ENCODE measurements at places on chromosomes 5 and 9.

GRCh38 chr5:90131383-90132133 is 278.0 kb downstream of the CETN3 start:
- no peak for DNase-seq

- DNase-seq, result no peak
These were observed 685 bp downstream of the SLC24A2 start for GRCh38 chr9:19788152-19788551.

- DNase-seq, result no peak
These were observed 3.6 kb downstream of the NR3C1 start for GRCh38 chr5:143399616-143400540.

DNA sequence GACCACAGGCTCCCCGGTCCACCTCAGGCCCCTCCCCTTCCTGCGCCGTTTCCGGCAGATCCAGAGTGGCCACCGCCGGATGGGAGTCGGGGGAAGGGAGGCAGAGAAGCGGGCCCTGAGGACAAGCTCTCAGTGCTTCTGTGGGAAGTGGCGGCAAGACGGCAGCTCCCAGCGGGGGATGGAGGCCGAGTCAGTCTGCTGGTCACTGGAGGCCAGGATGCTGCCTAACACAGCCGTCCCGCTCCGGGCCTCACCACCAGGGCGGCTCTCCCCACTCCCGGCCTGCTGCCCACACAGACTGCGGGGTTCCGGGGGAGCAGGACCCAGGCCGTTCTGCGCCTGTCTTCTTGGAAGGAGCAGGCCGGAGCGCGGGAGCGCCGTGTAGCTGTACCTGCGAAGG is 31.4 kb downstream of the FXN start:
- DNase-seq, result no peak

- no peak for DNase-seq
These were observed 2168.1 kb downstream of the MAT2B start for GRCh38 chr5:165673499-165673898.

GRCh38 chr5:159663986-159664385 is 252.3 kb upstream of the ADRA1B start:
- DNase-seq, result no peak

DNA sequence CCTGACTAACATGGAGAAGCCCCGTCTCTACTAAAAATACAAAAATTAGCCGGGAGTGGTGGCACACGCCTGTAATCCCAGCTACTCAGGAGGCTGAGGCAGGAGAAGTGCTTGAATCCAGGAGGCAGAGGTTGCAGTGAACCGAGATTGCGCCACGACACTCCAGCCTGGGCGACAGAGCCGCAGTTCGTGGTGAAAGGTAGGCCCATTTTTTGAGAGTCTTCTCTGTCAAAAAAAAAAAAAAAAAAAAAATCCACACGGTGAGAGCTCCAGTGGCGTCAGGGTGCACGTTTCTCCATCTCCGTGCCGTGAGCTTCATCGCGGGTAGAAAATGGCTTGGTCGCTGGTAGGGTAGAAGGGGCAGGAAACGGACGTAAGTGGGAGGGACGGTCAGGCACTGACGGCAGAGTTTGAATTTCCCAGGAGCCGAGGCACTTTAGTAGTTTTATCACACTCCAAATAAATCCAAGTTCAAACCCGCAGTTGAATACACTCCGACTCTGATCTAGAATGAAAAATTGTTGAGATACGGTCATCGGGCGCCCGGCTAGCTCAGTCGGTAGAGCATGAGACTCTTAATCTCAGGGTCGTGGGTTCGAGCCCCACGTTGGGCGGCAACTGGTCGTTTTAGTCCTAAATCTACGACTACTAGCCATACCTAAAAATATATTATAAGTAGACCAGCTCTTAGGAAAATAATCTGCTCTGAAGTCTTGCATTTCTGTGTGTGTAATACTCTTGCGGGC is 2.4 kb upstream of the TRIM7 start:
- no peak for DNase-seq

- DNase-seq, result no peak
These were observed 46.2 kb upstream of the KIF2A start for GRCh38 chr5:62259699-62260250.

GRCh38 chr5:128234928-128235641 is 151.5 kb downstream of the SLC12A2 start:
- DNase-seq, result no peak

- no peak for DNase-seq
These were observed 6.0 kb downstream of the SLC46A2 start for GRCh38 chr9:112884721-112885120.

- no peak for DNase-seq
These were observed 2403.4 kb upstream of the ACO1 start for GRCh38 chr9:29981013-29981412.

DNA sequence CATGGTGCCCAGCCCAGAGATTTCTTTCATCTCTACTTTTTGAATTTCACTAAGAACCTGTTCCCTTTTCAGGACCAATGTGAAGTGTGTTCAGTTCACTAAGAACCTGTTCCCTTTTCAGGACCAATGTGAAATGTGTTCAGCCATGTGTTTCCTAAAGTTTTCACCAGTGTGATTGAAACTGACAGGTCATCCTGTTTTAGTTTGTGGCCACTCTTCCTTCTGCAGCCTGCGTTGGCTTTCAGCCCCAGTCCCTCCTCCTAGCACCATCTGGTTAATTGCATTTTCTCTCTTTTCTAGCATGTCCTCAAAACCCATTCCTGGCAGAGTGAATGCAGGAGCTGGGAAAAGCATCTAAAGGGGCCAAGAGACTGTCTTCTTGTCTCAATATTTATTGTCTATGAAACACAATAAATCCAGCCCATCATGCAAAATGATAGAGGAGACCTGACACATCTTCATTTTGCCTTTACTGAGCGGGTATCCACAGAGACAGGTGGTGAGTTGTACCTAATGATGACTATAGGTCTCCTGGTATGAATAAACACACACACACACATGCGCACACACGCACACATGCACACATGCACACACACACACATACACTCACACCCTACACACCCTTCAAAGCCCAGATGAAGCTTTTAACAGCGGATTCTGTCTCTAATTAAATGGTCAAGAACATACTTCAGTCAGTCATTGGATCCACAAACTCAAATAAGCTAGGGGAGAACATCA is 6.1 kb upstream of the PANK3 start:
- DNase-seq, result no peak

DNA sequence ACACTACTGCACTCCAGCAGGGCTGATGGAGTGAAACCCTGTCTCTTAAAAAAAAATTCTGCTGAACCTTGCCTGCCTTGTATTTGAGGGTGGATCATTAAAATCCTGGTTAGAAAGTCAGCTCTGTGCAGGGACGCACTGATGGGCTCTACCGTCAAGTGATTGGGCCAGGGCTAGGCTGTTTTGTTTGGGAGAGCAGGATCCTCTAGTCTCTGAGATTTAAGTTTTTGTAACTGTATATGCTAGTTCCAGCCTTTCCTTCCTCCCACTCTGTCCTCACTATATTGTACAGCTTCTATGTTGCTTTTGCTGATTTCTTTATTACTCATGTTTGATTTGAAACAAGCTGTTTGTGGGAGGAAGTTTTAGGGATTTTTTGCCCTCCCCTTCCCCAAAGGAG is 11.5 kb downstream of the DDX4 start:
- no peak for DNase-seq

GRCh38 chr9:84557751-84558150 is 111.8 kb upstream of the NTRK2 start:
- no peak for DNase-seq

DNA sequence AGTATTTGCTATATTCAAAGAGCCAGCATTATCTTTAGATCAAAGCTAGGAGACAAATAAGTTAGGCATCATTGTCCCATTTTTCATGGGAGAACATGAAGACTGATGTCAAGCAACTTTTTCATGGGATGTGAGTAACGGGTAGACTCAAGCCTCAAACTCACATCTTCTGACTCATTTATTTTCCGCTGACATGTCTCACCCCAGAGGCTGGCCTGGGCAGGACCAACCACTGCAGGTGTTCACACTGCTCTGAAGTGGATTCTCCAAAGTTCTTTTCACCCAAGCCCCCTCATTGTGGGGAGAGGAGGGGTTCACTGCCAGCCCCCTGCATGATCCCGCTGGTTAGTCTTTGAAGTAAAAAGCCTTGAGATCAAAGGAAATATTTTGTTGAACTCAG is 34.9 kb upstream of the BASP1 start:
- no peak for DNase-seq

GRCh38 chr9:111597852-111598732 is 1.4 kb downstream of the PTGR1 start:
- DNase-seq, result peak; percentile 27

GRCh38 chr5:144831650-144832049 is 661.0 kb downstream of the KCTD16 start:
- no peak for DNase-seq

DNA sequence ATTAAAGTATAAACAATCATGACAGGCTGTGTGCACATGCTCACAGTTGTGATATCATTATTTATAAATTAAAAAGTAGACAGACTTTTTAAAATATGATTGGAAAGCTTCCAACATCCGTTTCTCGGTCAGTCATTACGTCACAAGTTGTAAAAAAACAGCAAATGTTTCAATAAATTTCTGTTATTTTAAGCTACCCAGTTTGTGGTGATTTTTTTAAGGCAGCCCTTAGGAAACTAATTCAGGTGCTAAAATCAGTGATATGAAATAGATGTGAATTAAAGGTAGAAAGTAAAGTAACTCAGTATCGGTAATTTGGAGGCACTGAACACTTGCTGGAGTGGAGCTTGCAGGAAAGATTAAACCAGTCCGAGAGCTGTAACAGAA is 1.2 kb downstream of the CCNH start:
- DNase-seq, result no peak
